Fibroblast of pulmonary artery (primary cell): ENCODE measurements at places on chromosomes 6 and 20.
A peak's percentile ranks its signal among the peaks of the same experiment; 100 is the strongest.

- peak; percentile 97 for DNase-seq
Observed at GRCh38 chr6:2841264-2842138, at the start of gene SERPINB1. Gene SERPINB1 (minus strand): TSS chr6:2841863. CDS start chr6:2840586, 1,277 bp downstream.

- no peak for DNase-seq
Observed at GRCh38 chr6:91879386-91879995, 1292.6 kb upstream of the MAP3K7 start.

DNA sequence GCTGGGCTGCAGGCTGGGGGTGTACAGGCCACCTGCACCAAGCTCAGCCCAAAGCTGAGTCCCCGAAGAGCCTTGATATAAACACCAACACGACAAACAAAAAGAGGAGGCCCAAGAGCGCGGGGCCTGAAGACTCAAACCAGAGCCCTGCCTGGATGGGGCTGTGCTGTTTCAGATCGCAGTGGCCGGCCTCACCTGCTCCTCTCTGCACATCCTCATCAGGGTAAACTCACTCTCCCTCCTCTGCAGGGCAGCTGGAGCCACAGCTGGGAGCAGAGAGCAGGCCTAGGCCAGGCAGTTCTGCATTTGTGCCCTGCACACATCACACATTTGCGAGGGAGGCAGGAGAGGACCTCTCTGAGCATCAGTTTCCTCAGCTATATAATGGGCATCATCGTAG is 3.7 kb upstream of the RBM38 start:
- DNase-seq: no peak

GRCh38 chr6:152543519-152543918 is 93.6 kb downstream of the SYNE1 start:
- DNase-seq: no peak

GRCh38 chr6:163485388-163485851 is 70.9 kb downstream of the QKI start:
- DNase-seq: peak; percentile 57

GRCh38 chr6:153634416-153634815 is 404.6 kb upstream of the OPRM1 start:
- DNase-seq: no peak

DNA sequence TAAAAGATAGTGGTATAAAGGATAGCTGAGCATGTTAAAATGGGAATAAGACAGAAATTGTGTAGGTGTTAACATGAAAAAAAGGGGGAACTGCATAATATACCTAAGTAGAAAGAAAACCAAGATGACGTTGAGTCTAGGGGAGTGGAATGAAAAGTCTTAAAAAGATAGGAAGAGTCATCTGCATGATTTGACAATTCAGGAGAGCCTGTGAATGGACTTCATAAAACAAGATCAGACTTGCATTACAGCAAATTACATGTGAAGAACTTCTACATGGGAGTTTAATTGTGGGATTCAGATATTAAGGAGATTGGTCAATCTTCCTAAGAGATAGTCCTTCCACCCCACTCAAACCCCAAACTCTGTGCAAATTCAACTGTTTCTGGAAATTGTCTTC is 85.5 kb downstream of the WASF1 start:
- DNase-seq: no peak

DNA sequence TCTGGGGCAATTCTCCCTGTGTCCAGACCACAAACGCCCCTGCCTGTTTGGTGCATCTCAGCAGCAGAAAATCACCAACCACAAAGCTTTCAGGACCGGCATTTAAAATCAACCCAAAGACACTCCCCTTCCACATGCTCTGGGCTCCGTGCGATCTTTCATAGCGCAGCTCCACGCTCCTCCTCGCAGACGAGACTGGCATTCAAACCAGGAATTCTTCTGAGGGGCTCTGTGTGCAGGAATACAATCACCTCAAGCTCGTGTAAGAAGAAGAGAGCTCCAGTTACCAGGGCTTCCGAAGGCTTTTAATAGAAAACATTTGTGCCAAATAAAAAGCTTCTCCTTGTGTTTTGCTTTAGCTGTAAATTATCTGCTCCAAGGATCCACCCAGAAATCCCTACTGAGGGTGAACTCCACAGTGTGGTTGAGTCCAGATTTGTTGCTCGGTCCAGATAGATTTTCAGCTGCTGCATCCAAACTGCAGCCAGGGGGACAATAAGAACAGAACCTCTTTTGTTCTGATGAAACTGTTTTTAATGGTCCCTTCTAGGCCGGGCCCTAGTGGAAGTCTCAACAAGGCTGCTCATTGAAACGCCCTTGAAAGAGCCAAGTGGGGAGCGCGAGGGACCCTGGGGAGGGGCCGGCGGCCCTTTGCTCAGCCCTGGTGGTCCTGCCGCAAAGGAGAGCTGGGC is 16.4 kb upstream of the BMP7 start:
- DNase-seq: no peak

DNA sequence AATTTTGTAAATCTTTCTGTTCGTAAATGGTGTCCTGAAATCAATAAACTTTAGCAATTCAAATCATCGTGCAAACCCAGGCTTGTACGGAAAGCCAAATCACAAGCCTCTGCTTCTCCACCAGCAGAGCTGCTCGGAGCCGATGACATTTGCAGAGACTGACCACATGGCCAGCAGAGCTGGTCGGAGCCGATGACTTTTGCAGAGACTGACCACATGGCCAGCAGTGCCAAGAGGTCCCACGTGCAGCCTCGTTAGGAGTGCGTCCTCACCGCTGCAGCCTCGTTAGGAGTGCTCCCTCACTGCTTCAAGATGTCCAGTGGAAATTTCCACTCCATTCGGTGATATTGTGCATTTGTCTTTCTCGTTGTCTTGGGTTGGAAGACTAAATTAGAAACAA is 28.5 kb downstream of the SMOC2 start:
- peak; percentile 1 for DNase-seq

- peak; percentile 87 for DNase-seq
Observed at GRCh38 chr6:166097914-166098522, 69.6 kb downstream of the TBXT start.

GRCh38 chr20:60584221-60584620 is 626.0 kb downstream of the CDH26 start:
- no peak for DNase-seq

- DNase-seq: peak; percentile 71
Observed at GRCh38 chr20:14142171-14142570, 146.9 kb downstream of the MACROD2 start.
